ENCODE measurements at places on chromosomes 12 and 14.
A peak's percentile ranks its signal among the peaks of the same experiment; 100 is the strongest.

DNA sequence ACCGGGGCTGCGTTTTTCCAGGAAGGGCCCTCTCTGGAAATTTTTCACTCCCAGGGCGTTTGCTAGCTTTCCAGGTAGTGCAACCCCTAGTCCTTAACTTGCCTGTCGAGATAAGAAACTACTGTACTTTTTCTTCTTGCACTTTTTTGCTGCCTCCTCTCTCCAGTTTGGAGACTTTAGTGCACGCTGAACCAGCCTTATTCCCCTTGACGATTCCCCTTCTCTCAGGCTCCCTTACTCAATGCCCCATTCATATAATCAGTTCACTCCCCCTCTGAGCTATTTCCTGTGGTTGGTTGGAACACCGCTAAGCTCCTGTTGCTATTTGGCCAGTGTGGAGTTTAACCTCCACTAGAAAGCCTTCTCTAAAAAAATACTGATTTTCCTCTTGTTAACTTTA, 682 bp downstream of the CREBL2 start:
- peak; percentile 27 for DNase-seq

DNA sequence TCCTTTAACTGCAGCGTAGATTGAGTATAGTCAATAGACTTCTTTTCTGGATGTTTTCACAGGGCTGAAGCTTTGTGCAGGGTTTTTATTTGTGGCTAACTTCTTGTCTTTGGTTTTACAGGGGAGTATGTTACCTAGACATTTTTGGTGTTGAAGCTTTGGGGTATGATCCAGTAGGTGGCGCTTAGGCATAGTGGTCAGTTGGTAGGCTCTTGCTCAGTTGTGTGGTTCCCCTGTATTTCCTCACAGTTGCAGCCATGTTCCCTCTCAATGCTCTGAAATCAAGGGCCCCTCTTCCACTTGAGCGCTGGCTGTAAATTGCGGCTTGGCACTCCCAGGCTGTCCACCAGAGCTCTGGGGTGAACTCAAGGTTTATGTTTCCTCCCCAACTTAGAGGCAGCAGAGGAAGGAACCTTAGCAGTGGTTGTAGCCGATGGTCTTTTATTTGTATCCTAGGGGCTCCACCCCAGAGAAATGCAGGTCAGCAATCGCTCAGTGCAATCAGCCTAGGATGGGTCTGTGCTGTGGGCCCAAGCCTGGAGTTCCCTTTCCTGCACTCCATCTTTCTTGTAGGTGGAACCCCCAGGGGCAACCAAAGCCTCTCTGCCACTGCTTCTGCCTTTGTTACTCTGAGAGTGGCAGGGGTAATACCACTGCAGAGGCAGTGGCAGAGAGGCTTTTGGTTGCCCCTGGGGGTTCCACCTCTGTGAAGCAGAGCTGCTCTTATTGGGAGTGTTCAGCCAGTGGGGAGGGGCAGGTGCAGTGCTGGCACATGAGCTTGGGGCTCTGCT, 55.1 kb downstream of the CMAS start:
- no peak for DNase-seq

DNA sequence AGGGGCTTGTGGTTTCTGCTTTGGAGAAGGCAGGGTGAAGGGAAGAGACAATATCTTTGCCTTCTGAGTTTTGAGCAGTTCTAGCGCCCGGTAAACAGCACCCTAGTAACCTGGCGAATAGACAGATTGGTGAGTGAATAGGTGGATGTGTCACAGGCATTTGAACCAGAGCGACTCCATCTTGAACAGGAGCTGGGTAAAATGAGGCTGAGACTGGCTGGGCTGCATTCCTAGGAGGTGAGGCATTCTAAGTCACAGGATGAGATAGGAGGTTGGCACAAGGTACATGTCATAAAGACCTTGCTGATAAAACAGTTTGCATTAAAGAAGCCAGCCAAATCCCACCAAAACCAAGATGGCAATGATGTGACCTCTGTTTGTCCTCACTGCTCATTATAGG, 643.6 kb upstream of the TMEM132C start:
- DNase-seq = no peak

DNA sequence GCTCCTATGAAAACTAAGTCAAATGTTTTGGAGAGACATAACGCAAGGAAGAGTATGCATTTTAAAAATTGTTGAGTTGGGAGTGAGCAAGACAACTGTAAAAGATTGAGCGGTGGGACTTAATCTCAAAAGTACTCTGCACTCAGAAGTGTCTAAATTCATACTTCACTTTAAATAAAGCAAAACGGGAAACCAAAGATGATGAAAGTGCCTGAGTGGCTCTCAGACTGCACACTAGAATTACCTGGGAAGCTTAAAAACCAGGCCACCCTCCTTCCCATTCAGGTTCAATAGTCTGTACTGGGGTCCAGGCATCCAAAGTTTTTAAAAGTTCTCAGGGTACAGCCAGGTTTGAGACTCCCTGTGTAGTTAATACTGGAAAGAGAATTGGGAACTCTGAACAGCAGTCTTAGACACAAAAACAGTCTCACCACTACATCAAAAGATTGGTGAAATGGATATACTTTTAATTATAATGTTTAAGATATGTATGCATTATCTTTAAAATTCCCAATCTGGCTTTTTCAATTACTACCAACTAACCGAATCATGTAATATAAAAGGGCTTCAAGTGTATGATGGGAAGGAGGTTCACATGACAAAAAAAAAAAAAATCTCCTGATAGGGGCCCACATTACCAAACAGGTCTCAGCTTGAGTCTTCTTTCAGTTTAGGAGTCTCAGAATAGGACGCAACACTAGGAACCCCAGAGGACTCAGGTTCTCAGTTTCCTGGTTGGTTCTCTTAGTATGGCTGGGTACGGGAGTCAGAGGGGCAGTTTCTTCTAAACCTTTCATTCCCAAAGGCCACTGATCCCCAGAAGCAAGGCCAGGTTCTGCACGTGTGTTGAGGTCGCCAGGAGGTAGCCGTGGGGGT, 1.0 kb downstream of the HOMEZ start:
- DNase-seq = no peak

GRCh38 chr14:68794851-68795596, 2.2 kb upstream of the ZFP36L1 start:
- no peak for DNase-seq

DNA sequence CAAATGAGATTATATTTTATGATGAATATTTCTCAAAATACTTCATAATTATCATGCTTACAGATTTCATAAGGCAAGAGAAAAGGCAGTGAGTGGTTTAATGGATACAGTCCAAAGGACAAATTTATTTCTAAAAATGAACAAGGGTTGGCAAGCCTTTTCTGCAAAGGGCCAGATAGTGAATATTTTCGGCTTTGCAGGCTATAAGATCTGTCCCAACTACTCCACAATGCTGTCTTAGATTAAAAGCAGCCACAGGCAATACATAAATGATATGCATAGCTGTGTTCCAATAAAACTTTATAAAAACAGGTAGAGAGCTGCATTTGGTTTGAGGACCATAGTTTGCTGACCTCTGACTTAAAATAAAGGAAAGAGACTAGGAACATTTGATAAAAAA, 42.9 kb upstream of the STK38L start:
- no peak for DNase-seq

DNA sequence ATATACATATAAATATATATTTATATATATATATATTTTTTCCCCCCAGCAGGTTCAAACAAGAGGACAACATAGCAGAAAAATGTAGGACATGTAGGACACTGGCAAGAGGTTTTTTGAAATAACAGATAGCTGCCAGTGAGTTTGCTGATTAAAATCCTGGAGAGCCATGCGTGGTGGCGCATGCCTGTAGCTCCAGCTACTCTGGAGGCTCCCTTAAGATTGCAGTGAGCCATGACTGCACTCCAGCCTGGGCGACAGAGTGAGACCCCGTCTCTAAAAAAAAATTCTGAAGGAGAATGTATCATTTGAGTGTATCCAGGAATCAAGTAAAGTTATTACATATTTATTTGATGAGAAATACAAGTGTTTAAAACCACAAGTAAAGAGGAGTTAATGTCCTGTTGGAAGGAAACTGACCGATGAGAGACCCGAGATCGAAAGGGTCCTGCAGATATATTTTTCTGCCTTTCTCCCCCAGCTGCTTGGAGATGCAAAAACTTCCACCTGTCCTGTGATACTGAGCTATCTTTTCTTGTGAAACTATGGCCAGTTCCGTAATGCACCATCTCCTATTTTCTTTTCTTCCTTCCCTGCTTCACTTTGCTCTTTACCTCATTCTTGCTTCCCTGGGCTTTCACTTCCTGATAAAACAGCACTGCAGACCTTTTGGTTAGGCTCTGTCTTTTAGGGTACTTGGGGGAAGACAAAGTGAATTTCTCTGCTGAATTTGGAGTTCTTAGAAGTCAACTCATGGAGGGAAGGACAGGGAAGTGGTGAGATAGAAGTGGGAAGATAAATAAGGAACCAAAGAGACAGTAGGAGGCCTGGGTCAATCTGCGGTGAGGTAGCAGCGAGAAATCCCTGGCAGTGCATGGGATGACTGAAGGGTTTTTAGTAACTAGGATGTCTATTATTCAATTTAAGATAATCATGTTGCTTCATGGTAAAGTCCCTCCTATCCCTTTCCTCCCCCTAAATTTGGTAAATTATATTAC, 41.2 kb upstream of the SLC2A13 start:
- no peak for DNase-seq

Data from epithelial cell of proximal tubule (primary cell).